NCI-H2081 (cell line): ENCODE measurements at places on chromosomes 2 and 18.

DNA sequence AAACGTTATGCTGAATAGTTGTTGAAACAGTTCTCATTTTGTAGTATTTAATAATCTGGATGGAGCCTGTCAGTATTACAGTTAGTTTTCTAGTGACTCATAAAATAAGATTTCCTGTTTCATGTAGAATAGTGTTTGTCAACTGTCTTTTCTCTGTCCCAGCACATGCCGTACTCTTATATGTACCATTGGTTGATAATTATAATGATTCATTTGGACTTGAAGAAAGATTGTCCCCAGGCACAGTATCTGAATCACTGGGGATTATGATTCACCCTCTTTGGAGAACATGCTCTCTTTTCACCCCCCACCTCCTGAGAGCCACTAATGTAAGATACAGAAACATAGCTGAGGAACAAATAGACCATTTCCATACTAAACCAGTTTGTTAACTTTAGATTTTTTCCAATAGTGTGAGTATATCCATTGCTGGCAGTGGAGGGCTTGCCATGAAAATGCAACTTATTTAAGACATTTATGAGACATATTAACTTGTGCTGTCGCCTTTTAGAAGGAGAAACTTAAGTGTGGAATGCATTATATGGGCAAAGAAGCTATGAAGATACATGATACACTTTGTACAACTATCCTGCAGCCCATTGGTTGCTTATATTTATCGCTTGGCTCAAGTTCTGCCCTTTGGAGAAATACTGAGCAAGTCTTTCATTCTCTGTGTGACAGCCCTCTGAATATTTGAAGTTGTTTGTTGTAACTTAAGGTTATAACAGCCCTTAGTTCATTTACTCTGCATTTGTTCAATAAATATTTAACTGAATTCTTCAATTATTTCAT is 12.4 kb downstream of the COPS8 start:
- no peak for DNase-seq

GRCh38 chr2:27863146-27863545 is 27.0 kb downstream of the RBKS start:
- no peak for DNase-seq

DNA sequence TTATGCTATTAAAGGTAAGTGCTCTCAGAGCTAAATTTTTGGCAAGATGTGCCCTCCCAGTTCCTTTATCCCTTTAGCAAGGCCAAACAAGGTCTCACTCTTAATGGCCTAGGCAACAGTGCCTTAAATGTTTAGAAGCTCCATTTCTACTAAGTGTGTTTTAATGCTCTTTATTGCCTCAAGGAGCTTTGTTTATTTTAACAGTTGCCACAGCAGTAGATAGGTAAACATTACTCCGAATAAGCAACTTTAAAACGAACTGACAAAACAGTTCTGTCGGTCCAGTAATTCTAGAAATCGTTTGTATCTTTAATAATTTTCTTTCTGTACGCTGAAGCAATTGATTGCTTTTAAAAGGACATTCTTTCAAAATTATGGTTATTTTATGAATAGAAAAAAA is 74.5 kb downstream of the PIEZO2 start:
- DNase-seq, result no peak

DNA sequence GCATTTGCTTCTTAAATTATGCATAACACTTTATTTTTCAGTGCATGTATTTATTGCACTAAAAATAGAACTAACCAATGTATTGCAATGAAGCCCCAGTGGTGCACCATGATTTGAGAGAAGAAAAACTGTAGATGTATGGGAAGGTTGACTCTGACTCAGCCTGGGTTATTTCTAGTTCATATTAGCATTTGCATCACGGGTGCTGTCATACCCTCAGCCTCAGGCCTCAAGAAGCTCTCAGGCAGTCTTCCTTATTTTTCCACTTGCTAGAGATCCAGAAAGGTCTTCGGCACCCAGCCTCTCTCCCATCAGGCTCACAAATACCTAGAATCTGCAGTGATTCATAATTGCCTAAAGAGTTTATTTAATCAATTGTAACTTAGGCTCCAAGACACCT is 148.0 kb downstream of the DNER start:
- no peak for DNase-seq

DNA sequence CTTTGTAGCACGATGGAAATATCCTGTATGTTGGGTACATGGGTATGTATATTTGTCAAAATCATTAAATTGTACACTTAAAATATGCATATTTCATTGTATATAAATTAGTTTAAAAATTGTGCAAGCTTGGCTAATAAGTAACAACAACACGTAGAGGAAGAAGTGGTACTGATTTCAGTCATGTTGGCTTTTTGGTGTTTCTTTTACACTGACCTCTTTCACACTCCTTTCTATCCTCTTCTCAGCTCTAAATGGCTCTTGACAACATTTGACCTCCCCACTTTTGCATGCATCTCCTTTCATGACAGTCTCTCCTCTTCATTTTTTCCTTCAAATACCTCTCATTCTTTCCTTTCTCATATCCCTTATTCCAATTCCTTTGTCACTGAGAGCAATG is 801.4 kb upstream of the ZEB2 start:
- DNase-seq, result no peak

DNA sequence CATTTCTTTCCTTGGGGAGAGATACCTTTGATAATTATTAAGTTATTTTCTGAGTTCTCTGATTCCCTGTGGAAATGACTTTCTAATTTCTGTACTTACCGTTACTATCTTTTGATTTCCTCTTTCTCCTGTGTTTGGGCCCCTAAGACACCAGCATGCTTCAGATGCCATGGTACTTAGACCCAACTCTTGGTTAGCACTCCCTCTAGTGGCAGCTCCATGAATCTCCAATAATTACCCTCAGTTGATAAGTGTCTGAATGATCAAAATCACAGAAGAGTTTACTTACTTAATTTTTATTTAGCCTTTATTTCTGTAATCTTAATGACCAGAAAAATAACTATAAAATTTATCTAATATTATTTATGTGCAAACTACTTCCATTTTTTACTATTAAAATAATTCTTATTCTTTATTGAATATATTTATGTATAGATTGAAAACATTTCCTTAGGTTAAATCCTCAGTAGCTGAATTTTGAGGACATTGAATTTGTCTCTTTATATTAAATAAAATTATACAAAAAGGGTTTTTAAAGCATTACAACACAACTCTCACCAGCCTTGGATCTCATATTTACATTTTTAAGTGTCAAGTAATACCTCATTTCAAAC is 300.4 kb downstream of the KCNS3 start:
- DNase-seq, result peak; percentile 53

GRCh38 chr18:65269375-65269774 is 481.4 kb upstream of the CDH7 start:
- no peak for DNase-seq

DNA sequence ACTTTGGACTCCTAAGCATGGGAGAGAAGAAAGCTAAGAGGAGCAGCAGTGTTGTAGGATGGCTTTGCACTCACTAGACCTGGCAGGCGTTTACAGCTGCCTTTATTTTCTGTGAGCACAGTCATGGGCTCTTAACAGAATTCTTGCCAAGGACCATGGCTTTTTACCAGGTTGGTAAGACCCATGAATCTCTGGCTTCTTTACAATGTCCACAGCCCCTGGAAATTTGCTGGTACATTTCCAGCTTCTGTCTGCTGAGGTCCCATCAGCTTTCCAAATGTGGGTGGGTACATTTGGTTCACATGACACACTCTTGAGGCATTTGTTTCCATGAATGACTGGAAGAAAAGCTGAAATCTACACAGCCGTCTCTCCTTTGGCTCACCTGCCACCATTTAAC is 162.7 kb downstream of the PPP1R1C start:
- DNase-seq, result no peak

- DNase-seq, result no peak
Observed at GRCh38 chr2:23053601-23054000, 331.4 kb upstream of the KLHL29 start.

DNA sequence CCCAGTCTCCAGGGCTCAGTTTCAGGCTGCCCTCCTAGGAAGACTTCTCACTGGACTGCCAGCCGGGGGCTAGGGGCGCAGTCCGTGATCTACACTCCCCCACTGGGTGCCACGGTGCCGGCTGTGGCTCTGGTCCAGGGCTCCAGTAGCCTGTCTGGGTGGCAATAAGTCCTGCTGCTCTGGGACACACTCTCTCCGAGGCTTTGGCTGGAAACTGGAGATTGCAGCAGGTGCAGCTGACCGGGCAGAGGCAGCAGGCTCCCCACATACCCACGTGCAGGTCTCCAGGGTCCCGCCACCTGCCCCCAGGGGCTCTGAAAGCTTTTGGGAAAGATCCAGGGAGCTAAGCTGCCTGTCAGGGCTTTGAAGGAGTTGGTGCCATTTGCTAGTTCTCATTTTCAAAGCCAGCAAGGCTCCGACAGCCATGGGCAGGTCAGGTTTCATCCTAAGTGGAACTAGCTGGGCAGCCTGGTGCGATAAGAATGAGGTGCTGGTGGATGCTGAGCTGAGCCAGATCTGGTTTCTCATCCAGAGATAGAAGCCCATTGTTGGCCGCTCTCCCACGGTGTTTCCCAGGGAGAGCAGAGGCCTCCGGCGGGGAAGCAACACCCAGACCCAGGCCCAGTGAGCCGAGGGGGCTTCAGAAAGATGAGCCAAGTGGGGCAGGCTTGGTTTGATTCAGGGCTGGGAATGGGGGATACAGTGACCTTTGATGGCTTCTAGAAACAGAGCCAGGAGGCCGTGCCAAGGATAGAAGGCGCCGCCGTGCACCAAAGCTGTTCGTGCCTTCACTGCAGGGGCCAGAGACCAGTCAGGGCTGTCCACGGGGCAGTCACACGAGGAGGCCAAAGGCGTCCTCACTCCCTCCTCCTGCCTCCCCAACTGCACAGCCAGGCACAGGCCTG is 141.7 kb upstream of the GPC1 start:
- DNase-seq, result no peak

DNA sequence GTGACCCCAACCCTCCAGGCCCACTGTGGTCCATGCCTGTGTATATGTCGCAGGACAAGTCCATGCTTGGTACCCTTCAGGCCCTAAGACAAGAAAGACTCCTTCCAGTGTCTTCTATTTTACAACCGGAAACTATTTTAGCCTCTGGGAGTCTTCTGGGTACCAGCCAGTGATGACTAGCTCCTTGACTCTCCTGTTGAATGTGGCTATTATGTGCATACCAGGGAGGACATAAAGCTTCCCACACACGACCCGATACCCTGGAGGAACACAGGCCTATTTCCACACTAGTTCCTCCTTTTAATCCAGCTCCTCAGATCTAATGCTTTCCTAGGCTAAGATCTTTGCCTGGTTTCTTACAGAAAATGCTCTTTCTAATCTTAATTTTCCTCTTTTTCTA is 178.1 kb downstream of the NCKAP5 start:
- DNase-seq, result no peak

DNA sequence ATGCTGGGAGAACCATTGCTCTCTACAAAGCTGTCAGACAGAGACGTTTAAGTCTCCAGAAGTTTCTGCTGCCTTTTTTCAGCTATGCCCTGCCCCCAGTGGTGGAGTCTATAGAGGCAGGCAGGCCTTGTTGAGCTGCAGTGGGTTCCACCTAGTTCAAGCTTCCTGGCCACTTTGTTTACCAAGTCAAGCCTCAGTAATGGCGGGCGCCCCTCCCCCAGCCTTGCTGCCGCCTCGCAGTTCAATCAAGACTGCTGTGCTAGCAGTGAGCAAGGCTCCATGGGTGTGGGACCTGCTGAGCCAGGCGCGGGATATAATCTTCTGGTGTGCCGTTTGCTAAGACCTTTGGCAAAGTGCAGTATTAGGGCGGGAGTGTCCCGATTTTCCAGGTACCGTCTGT is 52.7 kb upstream of the SCYGR2 start:
- DNase-seq, result no peak

GRCh38 chr2:47357483-47357882 is 45.5 kb upstream of the MSH2 start:
- DNase-seq, result no peak
